Central memory CD8-positive, alpha-beta T cell (primary cell): ENCODE measurements at places on chromosomes 3 and 15.

DNA sequence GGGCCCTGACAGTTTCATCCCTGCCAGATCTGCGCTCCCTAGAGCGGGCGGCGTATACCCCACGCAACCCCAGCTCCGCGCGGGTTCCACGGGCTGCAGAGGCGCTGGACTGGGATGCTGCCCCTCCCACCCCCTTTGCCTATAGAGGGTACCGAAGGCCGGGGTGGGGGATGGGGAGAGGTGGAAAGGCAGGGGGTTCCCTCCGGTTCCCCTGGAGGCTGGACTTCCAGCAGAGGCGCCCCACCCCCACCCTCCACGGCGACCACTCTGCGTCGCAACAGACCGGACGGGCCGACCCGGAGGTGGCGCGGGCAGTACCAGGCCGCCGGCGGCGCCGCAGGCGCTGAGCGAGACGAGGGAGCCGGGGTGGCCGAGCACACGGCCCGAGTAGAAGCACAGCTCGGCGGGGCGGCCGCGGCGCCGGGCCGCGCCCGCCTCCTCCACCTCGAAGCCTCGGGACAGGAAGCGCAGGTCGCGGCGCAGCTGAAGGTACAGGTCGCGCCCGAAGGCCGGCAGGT lies 995 bp downstream of the ADAMTS17 start:
- H3K4me3 ChIP-seq, result peak overlapping the region; percentile 67
- no peak overlapping the region for H3K27ac ChIP-seq
- no peaks in the 10 kb centered on the region for H3K27me3 ChIP-seq
- peaks cover 10% of the 10 kb centered on the region for H3K36me3 ChIP-seq
- DNase-seq, result no peak

DNA sequence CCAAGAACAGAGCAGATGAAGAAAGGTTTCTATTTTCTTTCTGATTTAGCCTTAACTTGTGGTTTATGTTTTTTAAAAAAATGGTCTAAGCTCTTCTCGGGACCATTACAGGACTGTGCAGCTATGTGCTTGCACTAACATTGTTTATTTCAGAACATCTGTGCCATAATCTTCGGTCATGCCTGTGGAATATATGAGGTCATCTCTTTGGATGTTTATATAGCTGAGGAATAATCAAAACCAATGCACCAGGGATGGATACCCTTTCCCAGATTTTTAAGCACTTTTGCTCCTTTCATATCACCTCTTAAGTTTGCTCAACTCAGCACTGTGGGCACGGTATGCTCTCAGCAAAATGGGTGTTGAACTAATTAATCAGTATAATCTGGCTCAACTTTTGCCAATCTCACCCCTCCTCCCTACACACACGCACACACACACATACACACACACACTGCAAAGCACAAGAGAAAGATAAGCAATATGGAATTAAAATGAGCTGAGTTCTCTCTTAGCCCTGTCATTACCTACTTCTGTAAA lies 268.5 kb upstream of the TMC3 start:
- no peak overlapping the region for H3K27ac ChIP-seq
- H3K4me3 ChIP-seq, result no peak overlapping the region
- no peaks in the 10 kb centered on the region for H3K36me3 ChIP-seq
- no peak for DNase-seq

DNA sequence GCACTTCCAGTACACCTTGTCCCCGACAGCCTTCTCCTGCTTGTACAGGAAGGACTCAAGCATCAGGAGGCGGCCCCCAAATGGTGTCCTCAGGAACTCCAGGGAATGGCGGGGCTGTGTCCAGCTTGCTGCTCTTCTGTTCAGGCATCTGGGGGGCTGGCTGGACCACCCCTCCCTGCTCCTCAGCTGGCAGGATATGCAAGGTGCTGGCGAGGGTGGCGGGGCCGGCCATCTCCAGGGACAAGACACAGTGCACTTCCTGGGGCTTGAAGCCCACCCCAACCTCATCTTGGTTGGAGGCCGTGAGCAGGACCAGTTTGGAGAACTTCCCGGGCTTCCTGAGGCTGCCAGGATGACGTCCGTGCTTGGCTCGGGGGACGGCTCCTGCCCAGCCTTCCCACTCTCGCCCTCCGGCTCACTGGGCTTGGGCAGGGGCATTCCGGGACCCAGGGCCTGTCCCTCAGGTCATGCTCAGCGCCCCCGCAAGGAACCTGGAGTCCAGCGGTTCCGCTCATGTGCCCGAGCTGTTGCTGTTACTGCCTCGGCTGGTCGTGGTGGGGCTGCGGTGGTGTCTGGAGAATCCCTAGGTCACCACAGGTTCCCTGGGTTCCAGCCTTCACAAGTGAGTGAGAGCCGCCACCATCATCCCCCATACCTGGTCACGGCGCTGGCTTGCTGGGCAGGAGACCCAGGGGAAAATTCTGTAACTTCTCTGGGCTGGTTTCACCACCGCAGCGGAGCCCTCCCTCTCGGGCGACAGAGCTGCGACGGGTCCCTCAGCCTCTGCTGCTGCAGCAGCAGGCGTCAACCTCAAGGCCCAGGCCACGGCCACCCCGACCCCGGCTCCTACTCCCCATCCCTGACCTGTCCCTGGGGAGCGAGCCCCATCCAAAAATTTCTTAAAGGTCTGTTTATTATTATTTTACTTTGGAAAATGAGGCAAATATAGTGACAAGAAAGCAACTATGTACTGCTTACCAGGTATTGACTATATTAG lies 82.8 kb upstream of the FXR1 start:
- H3K36me3 ChIP-seq, result no peaks in the 10 kb centered on the region
- H3K4me3 ChIP-seq, result no peak overlapping the region
- H3K27me3 ChIP-seq, result no peaks in the 10 kb centered on the region

DNA sequence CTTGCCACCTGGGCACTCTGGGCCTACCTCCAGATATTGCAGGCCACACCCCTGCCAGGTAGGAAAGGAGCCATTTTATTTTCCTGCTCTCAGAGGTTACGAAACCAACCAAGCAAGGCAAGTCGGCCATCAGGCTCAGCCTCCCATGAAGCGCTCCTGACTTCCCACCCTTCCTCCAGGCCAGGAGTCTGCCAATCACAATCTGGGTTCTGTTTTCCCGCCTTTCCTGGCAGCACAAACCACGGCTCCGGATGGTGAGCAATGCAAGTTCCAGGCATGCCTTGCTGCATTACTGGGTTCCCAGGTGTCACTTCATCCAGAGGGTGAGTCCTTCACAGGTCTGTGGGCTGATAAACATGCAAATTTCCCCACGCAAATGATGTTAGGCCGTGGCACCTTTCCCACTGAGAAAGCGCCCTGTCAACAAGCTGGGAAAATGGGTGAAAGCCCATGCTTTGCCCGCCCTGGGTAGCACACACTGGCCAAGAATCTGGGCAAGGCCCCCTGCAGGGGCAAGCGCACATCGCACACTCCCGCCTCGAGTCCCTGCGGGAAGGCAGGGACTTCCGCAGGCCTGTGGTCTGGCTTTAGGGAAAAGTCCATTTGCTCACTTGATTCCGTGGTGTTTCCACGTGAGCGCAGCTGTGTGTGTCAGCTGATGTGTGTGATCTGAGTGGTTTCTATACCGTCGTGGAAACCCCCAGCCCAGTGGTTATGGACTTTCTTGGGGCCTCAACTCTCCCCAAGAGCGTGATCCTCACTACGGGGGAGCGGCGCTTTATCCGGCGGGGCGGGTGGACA lies 61.6 kb upstream of the RYK start:
- H3K27ac ChIP-seq, result no peak overlapping the region
- H3K36me3 ChIP-seq, result no peaks in the 10 kb centered on the region
- peaks cover 53% of the 10 kb centered on the region for H3K27me3 ChIP-seq
- H3K4me3 ChIP-seq, result no peak overlapping the region

- no peaks in the 10 kb centered on the region for H3K4me1 ChIP-seq
- no peaks in the 10 kb centered on the region for H3K36me3 ChIP-seq
- H3K4me3 ChIP-seq, result no peak overlapping the region
These were observed 224.6 kb downstream of the GREM1 start for GRCh38 chr15:32942401-32942841.
